ENCODE measurements at places on chromosomes 4 and X. TPM values are rescaled to one million over a fixed set of nuclear protein-coding genes. Genes with fewer than 3 reads are reported as not detected.

Gene CT45A5
- total RNA-seq: not detected

Gene HS3ST1
- 0.26 TPM for total RNA-seq

Gene SMR3A
- total RNA-seq: not detected

Gene FGF13
- total RNA-seq: 0.29 TPM

Gene LIMCH1
- total RNA-seq: 241 TPM

Gene PHKA1
- total RNA-seq: 5.3 TPM

Gene TIMM17B
- 114 TPM for total RNA-seq

Gene CLTRN
- 5.8 TPM for total RNA-seq
